ENCODE measurements at places on chromosomes 3 and 15. TPM values are rescaled to one million over a fixed set of nuclear protein-coding genes. Genes with fewer than 3 reads are reported as not detected.

Gene GCNT3
- not detected for total RNA-seq

Gene CAV3
- total RNA-seq, result not detected

Gene AHSG
- total RNA-seq, result not detected

Gene NR2F2
- 0.24 TPM for total RNA-seq

DNA sequence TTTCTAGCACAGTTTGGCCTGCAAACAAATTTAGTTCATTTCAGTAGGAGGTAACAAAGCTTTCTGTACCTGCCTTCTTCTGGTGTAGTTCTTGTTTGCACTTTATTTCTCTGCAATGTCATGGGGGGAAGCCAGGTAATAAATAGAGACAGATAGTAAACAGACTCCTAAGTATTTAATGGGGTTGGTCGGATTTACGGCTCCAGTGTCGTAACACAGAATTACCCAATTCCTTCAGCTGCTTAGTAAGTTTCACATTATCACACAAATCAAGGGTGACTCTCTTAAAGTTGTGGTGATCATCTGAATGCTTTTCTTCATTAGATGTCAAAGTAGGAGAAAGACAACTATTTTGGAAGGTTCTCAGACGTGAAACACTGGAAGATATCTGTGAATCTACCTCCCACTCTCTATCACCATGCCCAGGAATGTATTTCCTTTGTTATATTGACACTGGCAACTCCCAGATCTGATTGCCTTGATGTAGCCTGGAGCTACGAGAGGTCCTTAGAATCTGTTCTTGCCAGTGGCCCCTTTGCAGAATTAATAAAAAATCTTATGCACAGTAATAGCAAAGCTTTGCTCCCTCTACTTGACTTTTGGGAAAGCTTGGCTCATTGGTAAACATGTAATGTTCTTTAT is 25.0 kb upstream of the TMC3 start:
- H3K4me3 ChIP-seq, result no peak overlapping the region
- H3K4me1 ChIP-seq, result no peaks in the 10 kb centered on the region
- H3K27ac ChIP-seq, result no peak overlapping the region
- H3K36me3 ChIP-seq, result no peaks in the 10 kb centered on the region
- no peaks in the 10 kb centered on the region for H3K27me3 ChIP-seq
- DNase-seq, result no peak

Gene HGD
- total RNA-seq, result not detected

DNA sequence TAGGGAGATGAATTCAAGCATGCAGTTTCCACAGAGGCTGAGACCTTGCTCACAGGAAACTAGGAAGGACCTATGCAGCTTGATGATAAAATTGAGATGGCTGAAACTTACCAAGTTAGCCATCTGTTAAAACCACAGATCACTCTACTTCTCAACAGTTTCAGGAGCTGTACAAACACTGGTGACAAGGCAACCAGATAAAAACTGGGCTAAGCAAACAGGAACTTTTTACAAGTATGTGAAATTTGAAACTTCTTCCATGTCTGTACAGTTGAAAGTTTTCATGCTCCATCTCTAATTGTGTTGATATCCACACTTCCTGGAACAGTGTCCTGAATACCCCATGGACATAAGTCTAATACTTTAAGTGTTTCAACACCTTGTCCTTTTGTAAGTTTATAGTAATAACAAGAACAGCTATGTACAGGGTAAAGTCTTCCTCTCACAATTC is 78.2 kb downstream of the FAIM start:
- H3K36me3 ChIP-seq, result peaks cover 2% of the 10 kb centered on the region
- no peak overlapping the region for H3K4me3 ChIP-seq
- H3K27me3 ChIP-seq, result no peaks in the 10 kb centered on the region
- H3K27ac ChIP-seq, result no peak overlapping the region

Gene KLHL6
- total RNA-seq, result not detected

- H3K27me3 ChIP-seq, result no peaks in the 10 kb centered on the region
- H3K4me1 ChIP-seq, result peaks cover 2% of the 10 kb centered on the region
- H3K27ac ChIP-seq, result no peak overlapping the region
- no peak for DNase-seq
- H3K4me3 ChIP-seq, result no peak overlapping the region
Observed at GRCh38 chr3:187944390-187945179, 199.3 kb upstream of the BCL6 start.

Gene FOXB1
- 3.7 TPM for total RNA-seq

- H3K4me1 ChIP-seq, result peaks cover 4% of the 10 kb centered on the region
- DNase-seq, result no peak
- H3K27me3 ChIP-seq, result no peaks in the 10 kb centered on the region
- no peak overlapping the region for H3K27ac ChIP-seq
- no peak overlapping the region for H3K4me3 ChIP-seq
- H3K36me3 ChIP-seq, result peaks cover 4% of the 10 kb centered on the region
Observed at GRCh38 chr3:43869491-43869890, 178.8 kb downstream of the ABHD5 start.

GRCh38 chr15:43881944-43882343 is 55.1 kb downstream of the WDR76 start:
- H3K4me3 ChIP-seq, result no peak overlapping the region
- H3K36me3 ChIP-seq, result peaks cover 33% of the 10 kb centered on the region
- peaks cover 6% of the 10 kb centered on the region for H3K4me1 ChIP-seq
- H3K27me3 ChIP-seq, result no peaks in the 10 kb centered on the region

Gene SPINK8
- not detected for total RNA-seq

Gene ANKRD34C
- total RNA-seq, result not detected

Gene CD200R1
- total RNA-seq, result not detected

Gene HHLA2
- not detected for total RNA-seq
